ENCODE measurements at places on chromosomes 1 and 21.
A peak's percentile ranks its signal among the peaks of the same experiment; 100 is the strongest.

DNA sequence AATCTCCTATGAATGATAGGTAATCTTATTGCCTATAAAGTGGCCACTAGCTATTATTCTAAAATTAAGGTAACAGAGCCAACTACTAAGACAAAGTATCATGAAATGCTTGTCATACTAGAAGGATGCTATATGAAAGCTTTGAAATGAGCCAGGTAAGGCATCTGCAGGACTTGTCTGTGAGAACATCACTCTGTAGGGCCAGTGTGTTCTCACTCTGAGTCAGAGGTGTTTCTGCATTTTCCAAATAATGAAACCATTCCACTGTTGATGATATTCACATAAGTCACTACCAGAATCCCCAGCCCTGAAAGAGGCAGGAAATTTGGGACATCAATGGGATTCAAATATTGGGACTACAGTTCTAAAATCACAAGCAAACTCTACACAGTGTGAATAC, 25.8 kb upstream of the GBP5 start:
- DNase-seq = no peak

DNA sequence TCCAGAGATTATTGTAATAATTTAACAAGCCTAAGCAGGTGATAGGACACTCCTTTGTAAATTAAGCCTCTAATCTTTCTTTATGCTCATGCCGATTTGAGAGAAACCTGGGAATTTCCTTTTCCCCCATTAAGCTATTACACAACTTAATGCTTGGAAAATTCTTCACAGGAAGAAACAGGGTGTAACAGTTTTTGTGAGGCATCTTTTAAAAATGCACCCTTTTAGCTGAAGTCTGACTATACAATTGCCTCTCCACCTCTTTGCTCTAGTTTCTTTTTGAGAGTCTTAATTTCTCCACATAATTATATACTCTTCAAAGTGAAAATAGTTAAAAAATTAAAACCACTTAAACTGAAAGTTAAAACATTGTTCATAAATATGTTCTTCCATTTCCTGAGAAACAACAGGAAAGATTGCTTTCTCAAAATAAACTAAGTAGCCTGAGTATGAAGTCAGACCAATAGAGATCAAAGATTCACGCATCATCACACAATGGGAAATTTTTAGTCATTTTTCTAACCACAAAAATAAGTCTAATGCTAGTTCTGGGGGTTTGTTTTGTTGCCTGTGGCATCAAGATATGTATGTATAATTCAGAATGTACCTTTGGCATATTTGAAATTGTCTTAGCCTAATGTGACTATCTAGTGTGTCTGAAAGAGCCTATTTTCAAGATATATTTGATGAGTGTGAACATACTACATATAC, 34.7 kb downstream of the LRRC8D start:
- DNase-seq = peak; percentile 84

DNA sequence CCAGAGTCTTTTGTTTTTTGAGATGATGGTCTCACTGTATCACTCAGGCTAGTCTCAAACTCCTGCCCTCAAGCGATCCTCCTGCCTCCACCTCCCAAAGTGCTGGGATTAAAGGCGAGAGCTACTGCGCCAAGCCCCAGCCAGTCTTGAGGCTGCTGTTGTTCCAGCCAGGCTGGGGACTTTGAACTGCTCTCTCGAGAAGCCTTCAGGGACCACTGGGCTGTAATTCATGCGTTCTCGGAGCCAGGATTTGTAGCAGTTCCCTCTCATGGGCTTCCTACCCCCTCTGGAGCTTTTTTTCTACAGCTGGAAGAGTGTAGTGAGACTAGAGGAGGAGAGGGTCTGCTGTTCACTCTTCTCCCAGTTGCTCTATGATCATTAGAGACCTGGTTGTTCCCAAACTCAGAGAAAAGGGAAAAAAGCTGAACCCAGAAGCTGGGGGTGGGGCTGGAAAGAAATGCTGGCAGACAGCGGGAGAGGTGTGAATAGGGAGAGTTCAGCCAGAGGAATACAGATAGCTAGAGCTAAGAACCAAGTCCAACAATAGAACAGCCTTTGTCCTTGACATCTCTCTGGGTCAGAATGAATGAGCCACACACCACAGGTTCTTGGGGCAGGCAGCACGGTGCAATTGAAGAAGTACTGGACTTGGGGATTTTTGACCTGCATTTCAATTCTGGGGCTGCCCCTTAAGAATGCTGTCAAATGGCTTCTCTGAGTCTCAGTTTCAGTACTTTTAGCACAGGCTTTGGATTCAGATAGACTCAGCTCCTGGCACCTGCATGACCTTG, 13.2 kb upstream of the SLC41A1 start:
- DNase-seq = no peak

GRCh38 chr1:245609354-245610150, 454.8 kb downstream of the KIF26B start:
- no peak for DNase-seq

DNA sequence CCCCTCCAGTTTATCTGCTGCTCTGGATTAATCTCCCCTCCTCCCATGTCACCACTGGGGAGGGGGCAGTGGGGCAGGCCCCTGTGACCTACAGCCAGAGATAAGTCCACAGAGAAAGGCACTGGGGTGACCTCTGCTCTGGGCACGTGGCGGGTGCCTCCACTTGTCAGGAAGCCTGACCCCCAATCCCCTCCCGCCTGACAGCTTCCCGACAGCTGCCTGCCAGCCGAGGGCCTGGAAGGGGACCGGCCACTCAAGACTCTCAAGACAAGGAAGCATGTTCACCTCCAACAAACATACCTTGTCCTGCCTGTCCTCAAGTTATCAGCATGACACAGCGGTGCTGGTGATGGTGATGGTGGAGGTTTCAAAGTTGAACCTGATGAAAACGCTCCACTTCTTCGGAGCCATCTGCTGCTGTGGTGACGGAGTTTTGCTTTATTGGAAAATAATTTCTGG, 3.2 kb upstream of the FAAP20 start:
- DNase-seq = no peak

DNA sequence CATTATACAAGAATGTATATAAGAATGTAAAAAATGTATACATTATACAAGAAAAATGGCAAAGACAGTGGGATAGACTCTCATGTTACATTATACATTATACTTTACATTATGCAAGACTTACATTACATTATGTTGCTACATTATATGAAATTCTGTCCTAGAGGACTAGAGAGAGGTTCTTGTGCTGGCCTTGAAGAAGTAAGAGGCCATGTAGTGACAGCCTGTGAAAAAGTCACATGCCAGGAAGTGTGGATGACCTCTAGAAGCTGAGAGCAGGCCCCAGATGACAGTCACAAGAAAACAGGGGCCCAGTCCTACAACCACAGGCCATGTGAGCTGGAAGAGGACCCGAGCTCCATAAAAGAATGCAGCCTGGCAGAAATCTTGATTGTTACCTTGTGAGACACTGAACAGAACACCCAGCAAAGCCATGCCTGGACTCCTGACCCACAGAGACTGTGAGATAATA, 30.5 kb upstream of the AHCYL1 start:
- DNase-seq = no peak

GRCh38 chr1:147334292-147334691, 91.8 kb downstream of the CHD1L start:
- no peak for DNase-seq

GRCh38 chr1:195577748-195578147, 1030.5 kb downstream of the KCNT2 start:
- DNase-seq = no peak

GRCh38 chr1:110606657-110607535, 738 bp upstream of the KCNA2 start:
- no peak for DNase-seq

- DNase-seq = no peak
These were observed 11.4 kb upstream of the SPATC1L start for GRCh38 chr21:46195595-46196195.

- DNase-seq = no peak
These were observed 1.9 kb downstream of the GIPC2 start for GRCh38 chr1:78047631-78048030.

All from CD4-positive, alpha-beta T cell treated with Interleukin-4 for 1 hour (primary cell).